ENCODE measurements at places on chromosomes 2 and 18. TPM values are rescaled to one million over a fixed set of nuclear protein-coding genes. Genes with fewer than 3 reads are reported as not detected.

Gene PROM2
- 13.6 TPM for total RNA-seq

DNA sequence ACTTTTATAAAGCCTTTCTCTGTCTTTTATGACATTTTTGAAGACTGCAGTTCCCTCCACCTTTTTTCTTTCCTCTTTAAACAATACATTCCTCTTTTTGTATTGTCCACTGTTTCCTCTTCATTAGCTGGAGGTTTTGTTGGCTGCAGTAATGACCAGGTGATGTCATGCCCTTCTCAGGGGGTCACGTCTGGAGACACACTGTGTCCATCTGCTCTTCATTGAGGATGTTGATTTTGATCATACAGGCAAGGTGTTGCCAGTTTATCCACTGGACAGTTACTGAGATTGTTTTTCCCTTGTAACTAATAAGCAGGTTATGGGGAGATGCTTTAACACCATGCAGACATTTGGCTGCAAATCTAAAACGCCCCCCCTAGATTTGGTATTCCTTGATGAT lies 19.8 kb downstream of the ZNF407 start:
- no peak for DNase-seq

DNA sequence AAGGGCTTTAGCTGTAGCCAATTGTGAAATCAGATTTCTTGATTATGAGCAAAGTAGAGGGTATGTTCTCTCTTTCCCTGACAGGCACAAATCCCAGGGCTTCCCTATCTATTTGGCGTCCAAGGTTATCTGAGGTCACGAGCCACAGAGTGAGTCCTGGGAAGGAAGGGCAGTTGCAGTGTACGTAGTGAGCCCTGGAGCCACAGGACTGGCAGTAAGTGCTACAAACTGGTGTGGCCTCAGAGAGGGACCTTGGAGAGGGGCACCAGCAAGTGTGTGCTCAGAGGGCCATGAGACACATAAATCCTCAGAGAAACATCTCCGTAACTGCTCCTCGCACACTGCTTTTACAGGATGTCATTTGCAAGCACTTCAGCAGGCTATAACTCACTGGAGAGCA lies 115.5 kb upstream of the SH3BP4 start:
- DNase-seq: no peak

Gene ITGA4
- 49.2 TPM for total RNA-seq

- DNase-seq: no peak
Observed at GRCh38 chr2:102061962-102062795, 70.4 kb downstream of the IL1R2 start.

Gene LRATD1
- total RNA-seq: 15.4 TPM

Gene SOX11
- total RNA-seq: 9.8 TPM

GRCh38 chr2:235461763-235462414 lies 32.0 kb upstream of the AGAP1 start:
- no peak for DNase-seq

Gene ZNF892
- 11.5 TPM for total RNA-seq

Gene SH3RF3
- 3.6 TPM for total RNA-seq

DNA sequence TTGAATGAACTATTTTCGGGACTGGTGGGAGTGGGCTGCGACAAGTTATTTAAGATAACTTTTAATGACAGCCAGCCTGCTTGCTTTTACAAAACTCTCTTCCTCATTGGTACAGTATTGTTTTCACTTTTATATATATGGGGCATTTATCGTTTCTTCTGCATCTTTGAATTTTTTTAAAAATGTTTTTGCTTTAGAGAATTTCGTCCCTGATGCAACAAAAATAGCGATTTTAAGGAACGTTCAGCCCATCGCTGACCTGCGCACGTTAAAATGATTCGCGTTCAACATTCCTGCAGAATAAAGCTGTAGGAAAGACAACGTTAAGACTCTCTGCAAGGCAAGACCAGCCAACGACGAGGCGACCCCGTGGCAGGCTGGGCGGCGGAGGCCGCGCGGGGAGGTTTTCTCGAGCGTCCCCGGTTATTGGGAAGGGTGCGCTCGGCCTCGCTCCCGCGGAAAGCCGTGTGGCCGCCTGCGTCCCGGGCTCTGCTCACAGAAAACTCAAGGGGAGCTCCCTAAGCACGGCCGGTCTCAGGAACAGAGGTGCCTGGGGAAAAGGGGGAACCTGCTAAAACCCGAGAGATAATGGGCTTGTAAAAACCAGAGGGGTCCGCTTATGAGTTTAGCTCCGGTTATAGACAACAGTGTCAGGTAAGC lies 3.0 kb downstream of the PAX8 start:
- no peak for DNase-seq

DNA sequence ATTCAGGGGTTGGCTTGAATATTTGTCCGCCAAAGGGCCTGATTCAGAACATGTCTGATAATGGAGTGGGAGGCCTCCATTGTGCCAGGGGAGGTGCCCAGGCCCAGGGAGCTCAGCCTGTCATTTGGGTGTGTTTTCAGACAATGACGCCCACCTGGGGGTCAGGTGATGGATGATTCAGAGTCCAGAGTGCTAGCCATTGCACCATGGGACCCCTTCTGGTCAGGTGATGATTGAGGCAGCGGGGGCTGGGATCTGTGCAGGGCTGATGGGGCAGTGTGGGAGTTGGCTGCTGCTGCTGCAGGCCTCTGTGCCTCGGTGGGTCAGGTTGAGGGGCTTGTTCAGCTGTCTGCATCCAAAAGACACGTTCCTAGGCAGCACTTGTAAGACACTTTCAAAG lies 8.3 kb upstream of the ARHGEF4 start:
- no peak for DNase-seq
